Right hindlimb (tissue), 1 donor: ENCODE measurements at places on chromosomes 7 and 10.

- DNase-seq: no peak
Observed at GRCh38 chr10:69329721-69330178, 51.5 kb downstream of the HK1 start.

DNA sequence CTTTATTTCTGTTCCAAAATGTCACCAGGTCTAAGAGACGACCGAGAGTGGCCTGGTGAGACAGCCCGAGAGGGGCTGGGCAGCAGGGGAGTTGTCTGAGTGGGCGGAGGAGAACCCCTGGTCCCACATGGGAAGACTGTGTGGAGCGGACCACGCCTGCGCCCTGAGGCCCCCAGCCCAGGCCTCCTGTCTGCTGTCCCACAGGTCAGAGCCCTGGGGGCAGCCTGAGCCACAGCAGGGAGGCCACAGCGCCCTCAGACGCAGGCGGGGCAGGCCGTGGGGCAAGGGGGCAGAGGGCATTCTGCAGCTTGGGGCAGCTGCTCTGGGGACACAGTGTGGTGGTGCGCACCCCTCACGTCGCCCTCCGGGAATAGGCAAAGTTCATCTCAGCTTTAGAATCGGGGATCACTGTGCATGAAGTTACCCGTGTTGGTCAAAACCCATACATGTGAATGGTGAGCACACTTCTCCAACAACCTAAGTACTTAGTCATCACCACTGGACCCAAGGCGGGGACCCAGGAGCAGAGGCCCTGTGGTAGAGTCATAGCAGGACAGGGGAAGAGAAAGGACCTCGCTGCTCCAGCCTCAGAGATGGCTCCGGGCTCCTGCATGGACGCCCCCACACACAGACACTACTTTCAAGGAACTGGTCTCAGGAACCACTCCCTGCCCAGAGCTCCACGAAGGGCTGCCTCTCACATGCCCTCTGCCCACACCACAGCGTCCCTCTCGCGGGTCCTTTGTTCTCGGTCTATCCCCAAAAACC is 214.7 kb downstream of the ELFN1 start:
- no peak for DNase-seq

DNA sequence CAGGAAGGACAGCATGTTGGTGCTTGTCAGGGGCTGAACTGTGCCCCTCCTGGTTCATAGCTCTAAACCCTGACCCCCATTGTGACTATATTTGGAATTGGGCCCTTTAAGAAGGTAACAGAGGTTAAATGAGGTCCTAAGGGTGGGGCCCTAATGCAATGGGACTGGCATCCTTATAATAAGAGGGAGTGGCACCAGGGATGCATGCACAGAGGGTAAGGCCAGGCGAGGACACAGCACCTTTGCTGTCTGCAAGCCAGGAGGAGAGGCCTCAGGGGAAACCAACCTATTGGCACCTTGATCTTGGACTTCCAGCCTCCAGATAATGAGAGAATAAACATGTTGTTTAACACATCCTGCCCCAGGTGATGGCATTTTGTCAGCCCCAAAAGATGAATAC is 61.3 kb upstream of the EBF3 start:
- peak; percentile 2 for DNase-seq

GRCh38 chr7:127477295-127478023 is 85.0 kb upstream of the ZNF800 start:
- DNase-seq: no peak

DNA sequence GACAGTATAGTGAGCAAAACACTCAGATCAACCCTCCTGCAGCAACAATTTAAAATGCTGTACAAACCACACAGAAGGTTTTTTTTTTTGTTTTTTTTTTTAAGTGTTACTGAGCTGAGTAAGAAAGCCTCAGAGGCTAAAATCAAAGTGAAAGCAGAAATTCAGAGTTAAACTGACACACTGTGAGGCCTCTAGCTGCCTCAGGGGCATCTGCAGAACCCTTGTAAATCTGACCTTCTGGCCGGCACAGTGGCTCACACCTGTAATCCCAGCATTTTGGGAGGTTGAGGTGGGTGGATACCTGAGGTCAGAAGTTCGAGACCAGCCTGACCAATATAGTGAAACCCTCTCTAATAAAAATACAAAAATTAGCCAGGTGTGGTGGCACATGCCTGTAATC is 7.4 kb upstream of the GNA12 start:
- no peak for DNase-seq

DNA sequence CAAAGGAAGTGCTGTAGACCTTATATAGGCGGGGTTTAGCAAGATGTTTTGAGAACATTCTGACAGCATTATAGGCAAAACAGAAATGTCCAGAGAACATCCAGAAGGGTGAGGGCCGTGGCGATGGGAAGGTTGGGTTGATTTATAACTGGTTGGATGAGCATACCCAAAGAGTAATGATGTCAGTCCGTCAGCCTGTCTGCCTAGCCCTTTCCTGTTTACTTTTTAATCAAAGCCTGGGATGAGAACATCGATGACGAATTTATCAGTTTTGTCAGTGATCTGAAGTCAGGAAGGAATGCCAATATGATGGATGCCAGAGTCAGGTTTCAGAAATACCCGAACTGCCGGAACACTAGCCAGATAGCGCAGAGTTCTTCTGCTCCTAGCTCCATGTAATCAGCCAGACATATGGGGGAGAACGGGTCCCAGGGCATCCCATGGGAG is 33.8 kb upstream of the TRIM8 start:
- no peak for DNase-seq

GRCh38 chr10:117262903-117263293 is 22.0 kb downstream of the SLC18A2 start:
- DNase-seq: no peak

DNA sequence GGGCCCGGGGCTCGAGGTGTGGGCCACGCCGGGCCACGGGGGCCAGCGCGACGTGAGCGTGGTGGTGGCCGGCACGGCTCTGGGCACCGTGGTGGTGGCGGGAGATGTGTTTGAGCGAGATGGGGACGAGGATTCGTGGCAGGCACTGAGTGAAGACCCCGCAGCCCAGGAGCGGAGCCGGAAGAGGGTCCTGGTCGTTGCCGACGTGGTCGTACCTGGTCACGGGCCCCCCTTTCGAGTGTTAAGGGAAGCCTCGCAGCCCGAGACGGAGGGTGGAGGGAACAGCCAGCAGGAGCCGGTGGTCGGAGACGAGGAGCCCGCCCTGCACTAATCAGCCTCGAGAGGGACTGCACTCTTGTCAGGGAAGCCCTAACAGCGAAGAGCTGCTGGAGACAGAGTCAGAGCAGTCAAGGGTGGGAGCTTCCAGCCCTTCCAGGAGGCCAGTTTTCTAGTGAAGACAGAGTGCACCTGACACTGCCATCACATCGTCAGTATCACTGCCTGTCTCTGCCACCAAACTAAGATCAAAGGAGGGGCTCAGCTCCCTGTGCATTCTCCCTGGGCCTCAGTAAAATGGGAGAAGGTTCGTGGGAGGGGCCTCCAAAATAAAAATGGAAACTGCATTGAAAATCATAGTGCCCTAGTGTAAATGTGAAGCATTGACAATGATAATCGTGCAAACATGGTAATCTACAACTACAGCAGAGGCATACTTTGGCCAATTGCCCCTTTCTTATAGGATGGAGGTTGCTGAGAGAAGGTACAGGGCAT is 1.3 kb downstream of the MBLAC1 start:
- peak; percentile 56 for DNase-seq

GRCh38 chr10:1612908-1613307 is 124.4 kb downstream of the ADARB2 start:
- DNase-seq: no peak

DNA sequence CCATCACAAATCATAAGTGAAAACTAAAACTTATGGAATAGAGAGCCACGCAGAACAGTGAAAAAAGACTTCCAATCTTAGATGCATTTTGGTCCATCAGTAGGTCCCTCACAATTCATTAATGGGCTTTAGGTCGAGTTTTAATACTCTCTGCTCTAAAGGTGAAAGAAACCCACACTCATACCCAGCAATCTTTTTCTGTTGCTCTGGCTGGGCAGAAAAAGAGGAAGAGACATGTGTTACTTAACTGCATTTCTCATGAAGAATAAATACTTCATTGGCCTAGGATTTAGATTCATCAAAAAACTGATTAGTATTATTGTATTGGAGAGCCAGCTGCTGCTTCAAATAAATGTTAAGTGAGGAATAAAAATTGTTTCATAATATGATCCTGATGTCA is 645.7 kb downstream of the PHTF2 start:
- DNase-seq: no peak

GRCh38 chr10:842795-843194 is 88.7 kb downstream of the LARP4B start:
- no peak for DNase-seq

DNA sequence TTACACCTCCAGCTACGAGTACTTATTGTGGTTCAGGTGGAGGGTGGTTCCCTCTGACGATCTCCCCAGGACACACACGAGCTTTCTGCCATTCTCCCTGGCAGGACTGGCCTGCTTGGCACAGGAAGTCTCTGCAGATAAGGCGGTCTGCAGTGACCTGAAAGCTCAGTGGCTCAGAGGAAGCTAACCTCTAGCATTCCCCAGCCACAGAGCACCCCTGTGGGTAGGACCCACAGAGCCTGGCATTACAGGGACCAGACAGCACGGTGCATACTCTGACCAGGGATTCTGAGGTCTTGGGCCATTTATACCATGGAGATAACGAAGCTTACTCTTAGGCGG is 1.9 kb upstream of the GPR146 start:
- no peak for DNase-seq

DNA sequence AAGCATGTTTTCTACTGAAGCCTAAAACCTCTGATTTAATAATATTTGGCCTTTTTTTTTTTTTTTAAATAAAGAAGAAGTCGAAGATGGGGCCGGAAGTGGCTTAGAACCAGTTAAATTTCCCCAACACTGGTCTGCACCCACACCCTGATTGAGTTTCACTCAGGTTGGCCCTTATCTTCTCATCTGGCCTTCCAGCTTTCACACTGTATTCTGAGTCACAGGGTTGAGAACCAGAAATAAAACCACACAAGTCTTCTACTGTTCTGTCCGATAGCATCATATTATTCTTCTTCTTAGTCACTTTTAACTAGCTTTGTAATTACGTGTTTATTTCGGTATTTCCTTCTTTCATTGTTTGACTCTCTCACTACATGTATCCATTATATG is 9.9 kb downstream of the ZNF365 start:
- DNase-seq: no peak

DNA sequence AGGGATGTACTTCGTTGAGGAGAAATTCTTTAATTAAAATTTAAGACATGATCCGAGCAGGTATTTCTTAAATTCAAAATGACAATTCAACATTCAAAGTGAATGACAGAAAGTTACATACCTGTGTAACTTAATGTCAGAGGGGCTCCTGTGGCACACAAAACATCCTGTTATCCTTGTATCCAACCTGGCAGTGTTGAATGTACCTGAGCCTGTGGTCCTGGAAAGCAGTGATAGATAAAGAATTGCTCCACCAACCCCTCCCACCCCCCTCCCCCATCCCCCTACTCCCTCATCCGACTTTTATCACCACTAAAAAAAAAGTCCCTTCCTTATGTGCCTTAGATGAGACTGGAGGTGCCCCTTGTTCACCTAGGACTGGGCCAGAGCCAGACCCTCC is 119.4 kb upstream of the ADCY1 start:
- no peak for DNase-seq

DNA sequence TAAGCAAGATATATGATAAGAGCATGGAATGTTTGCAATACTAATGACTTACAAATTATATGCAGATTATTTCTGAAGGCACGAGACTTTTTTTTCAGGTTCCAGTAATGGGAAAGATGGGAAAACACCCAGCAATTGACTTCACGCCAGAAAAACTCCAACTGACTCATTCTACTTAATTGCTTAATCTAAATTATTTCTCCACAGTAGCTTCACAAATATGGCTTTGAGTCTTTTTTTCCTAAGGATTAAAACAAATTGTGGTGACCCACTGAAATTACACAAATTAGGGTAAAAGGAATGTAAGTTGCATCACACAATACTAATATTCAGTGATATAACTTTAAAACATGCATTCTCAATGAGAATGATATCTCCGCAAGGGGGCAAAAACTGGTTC is 138.7 kb downstream of the GNAI1 start:
- no peak for DNase-seq

DNA sequence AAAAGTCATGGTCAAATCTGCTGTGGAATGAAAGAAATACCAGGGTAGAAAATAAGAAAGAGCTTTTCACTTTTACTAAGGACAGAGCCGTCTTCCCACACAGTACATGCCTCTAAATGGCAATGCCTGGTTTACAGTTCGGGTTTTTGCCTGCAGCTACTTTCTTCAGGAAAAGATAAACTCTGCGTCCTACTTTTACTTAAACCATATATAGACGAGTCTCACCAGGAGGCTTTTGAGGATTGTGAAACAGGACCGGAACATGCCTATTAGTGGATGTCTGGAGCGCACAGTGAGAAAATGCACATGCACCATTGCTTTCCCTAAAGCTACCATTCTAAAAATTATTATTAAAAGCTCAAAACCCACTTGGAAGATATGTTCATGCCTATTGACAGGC is 70.5 kb downstream of the KLF6 start:
- DNase-seq: no peak

GRCh38 chr10:86402283-86402941 is 35.8 kb upstream of the GRID1 start:
- DNase-seq: peak; percentile 54

DNA sequence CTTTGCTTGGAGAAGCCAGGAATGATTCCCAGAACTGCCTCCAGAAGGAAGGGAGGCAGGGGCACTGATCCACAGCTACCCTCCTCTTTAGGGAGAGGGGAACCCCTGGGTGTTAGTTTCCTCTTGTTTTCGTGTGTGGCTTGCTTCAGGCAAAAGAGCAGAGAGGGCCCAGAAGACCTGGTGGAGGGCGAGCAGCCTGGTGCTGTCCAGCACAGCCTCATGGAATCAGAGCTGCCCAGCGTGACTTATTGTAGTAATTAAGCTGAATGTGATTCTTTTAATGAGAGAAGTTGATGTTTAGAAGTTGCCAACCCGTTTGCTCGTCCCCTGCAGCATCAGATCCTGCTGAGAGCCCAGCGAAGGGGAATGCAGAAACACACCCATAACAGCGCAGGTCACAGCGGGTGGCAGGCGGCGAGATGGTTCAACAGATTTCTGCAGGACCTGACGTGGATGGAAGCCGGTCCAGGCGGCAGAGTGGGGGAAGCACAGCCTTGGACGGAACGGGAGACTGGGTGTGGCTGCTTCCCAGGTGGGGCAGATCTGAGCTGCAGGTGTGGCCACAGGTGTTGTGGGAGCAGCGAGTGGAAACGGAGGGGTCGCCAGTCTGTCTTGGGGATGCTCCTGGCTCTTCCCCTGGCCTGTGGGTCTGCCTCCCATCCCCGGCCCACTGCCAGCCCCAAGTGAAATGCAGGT is 53.7 kb upstream of the SHH start:
- DNase-seq: no peak

- DNase-seq: no peak
Observed at GRCh38 chr10:100623521-100624230, 87.9 kb downstream of the HIF1AN start.

- no peak for DNase-seq
Observed at GRCh38 chr10:125201108-125201524, 40.8 kb upstream of the CTBP2 start.

GRCh38 chr10:86768412-86769062 is 12.1 kb downstream of the BMPR1A start:
- DNase-seq: no peak

DNA sequence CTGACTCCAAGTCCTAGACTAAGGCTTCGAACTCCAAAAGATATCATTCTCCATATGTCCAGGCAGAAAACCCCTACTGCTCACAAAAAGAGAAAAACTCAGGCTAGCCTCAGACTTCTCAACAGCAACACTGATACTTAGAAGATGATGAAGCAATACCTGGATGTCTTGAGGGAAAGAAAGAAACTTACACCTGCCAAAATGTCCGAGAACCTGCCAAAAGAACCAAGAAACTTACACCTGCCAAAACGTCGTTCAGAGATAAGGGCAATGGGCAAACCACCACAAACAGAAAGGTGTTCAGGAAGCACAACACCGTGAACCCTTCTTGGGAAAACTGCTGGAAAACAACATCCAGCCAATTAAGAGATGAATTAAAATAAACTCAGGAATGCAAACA is 15.3 kb downstream of the ABLIM1 start:
- DNase-seq: no peak
